ENCODE measurements at places on chromosomes 2 and 18.

DNA sequence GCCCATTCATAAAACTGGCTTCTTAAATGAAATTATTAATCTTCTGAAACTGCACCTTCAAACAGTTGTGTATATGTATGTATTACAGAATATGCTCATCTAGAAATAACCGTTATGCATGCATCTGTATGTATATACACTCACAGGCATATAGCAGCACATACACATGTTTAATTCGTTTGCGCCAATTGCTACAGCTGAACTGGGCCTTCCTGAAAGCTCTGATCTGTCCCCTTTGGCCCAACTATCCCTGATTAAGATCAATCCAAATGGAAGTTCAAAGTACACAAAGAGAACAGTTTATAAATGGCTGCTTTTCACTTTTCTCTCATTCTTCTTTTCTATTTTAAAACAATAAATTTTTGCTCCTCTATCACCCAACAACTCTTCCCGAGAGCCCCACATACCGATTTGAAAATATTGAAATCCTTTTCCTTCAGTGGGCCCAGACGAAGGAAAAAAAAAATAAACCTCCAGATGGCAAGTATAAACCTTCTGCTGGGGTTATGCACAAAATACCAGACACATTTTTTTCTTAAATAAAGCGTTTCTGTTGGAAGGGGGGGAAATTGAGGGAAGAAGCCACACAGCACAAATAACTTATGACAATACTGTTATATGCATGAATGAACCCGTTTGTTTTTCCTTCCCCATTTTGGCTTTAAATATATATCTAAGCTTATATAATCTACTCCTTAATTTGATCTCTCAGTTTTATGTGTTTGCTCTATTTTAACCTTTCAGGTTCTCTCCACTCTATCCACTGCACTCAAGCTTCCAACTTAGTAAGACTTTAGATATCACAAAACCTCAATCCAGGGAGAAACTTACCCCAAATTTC, 267.3 kb downstream of the TCF4 start:
- no peak for DNase-seq

GRCh38 chr18:55390898-55391297, 197.1 kb downstream of the TCF4 start:
- DNase-seq: no peak

DNA sequence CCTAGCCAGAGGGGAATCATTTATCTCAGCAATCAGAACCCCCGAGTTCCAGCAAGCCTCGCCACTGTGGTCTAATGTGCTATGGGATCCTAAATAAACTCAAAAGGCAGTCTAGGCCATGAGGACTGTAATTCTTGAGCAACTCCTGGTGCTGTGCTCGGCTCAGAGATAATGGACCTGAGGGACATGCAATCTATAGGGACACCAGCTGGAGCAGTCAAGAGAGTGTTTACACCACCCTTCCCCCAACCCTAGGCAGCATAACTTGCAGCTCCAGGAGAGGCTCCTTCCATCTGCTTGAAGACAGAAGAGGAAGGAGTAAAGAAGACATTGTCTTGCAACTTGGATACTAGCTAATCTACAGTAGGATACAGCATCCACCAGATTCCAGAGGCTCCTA, 225.5 kb upstream of the KLHL14 start:
- DNase-seq: no peak

DNA sequence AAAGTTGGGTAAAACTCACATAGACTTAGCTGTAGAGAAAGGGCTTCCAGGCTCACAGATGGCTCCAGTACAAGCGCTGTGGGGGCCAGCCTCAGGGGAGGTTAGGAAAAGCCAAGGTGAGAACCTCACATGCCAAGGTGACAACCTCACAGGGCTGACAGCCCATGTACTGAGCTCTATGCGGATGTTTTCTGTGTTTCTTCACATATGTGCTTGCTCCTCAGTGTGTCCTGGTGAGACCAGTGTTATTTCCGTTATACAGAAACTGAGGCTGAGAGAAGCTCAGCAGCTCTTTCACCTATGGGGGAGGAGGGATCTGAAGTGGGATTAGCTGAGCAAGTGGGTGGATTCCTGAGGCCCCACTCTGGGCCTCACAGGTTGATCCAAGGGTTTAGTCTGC, 67.3 kb downstream of the INPP4A start:
- DNase-seq: no peak

- no peak for DNase-seq
Observed at GRCh38 chr2:30336084-30336483, 104.8 kb downstream of the LBH start.

- no peak for DNase-seq
Observed at GRCh38 chr18:75544051-75544481, 116.6 kb upstream of the SMIM21 start.

GRCh38 chr2:176421297-176422050, 152.2 kb downstream of the MTX2 start:
- DNase-seq: no peak

GRCh38 chr2:45241061-45241561, 231.9 kb upstream of the SIX2 start:
- peak; percentile 18 for DNase-seq

- no peak for DNase-seq
Observed at GRCh38 chr2:220695397-220696279, 876.5 kb downstream of the EPHA4 start.

GRCh38 chr18:62509779-62510178, 13.0 kb upstream of the ZCCHC2 start:
- no peak for DNase-seq

DNA sequence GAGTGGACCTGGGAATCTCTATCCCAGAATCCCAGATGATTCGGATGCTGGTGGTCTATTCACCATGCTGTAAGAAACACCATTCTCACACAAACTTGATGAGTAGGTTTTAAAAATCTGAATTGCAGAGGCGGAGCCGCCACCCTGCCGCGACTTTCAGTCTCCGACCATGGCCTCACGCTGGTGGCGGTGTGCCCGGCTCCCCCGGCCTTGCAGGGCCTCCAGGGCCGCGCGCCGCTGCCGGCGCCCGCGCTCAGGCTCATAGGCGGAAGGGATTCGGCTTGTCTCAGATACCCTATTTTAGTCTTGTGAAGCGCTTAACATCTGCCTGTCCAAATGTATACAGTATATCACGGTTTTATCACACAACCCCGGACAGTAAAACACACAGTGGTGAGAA, 2.6 kb upstream of the PPM1B start:
- DNase-seq: no peak

DNA sequence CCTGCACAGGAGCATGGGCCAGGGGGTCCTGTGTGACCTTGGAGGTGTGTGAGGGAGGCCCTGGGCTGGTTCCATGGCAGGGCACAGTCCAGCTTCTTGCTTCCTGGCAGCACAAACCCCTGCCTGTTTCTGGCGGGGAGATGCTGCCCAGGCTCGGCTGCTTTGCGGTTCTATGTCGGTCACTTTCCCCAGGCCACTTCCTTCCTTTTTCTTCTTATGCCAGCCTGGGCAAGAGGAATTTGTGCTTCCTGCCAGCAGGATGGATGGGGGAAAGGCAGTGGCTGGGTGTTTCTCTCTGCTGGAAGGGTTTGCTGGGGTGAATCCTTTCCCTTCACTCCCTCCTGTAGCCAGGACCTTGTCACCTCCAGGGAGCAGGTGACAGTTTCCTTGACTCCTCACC, 24.3 kb downstream of the ASAP2 start:
- DNase-seq: no peak

DNA sequence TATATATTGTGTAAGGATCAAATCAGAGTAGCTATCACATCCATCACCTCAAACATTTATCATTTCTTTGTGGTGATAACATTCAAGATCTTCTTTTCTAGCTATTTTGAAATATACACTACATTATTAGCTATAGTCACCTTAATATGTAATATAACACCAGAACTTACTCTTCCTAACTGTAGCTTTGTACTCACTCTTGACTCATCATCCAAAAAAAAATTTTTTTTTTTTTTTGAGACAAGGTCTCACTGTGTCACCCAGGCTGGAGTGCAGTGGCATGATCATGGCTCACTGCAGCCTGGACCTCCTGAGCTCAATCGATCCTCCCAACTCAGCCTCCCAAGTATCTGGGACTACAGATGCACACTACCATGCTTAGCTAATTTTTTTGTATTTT, 153.3 kb downstream of the EML6 start:
- DNase-seq: no peak

DNA sequence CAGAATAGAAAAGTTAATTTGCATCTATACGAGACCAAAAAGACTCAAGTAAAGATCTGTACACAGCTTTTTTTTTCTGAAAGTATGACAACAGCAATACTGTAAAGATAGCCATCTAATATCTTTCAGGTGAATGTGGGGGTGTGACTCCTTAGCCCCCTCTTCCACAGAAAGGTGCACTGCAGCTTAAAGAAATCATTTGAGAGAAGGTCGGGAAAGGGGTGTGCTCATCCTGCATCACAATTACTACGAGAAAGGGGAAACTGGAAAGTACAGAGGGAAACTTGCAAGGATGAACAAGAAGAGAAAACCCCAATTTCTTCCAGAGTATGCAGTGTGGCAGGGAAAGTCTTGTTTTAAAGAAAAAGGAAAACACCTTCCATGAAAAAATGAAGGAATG, 255.6 kb downstream of the CCDC178 start:
- DNase-seq: no peak

- DNase-seq: peak; percentile 99
Observed at GRCh38 chr2:237669628-237670392, 42.4 kb downstream of the LRRFIP1 start.

DNA sequence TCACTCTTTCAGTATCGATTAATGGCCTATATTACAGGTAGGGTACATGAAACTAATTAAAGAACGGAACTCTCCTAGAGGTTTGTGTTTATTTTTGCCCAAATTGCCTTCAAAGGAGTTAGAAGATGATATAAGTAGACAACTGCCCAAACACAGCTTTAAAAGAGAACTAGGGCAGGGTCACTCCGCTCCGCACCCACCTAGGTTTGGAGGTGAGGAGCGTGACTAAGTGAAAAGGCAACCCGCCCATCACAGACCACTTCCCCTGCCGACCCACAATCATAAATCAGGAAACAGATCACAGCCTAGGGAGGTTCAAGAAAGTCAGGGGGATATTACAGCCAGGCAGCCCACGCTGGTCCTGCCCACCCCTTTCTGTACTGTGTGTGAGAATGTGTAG, 166.7 kb downstream of the C1D start:
- no peak for DNase-seq

DNA sequence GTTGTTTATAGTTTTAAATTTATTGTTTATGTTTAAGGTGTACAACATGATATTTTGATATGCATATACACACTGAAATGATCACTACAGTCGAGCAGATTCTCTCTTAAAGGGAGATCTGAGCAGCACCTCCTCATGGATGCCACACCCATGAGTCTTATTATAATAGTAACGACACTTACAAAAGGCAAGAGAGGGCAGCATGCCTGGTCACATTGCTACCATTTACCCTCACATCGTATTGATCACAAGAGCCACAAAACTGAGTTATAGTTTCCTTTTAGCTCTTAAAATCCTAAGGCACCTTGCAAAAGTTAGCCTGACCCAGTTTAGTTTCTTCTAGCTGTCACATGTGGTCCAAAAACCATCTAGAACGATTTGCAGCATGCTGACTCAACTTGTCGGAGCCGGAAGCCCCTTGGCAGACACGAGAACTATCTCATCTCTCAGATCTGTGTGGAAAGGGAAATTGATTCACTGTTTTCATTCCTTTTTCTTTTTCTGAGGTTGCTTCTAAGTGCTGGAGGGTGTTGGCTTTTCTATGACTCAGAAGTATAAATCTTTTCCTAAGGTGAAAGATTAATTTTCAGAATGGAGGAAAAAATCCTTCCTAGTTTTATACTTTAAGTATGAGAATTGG, 85.3 kb downstream of the CDC42EP3 start:
- DNase-seq: peak; percentile 89

DNA sequence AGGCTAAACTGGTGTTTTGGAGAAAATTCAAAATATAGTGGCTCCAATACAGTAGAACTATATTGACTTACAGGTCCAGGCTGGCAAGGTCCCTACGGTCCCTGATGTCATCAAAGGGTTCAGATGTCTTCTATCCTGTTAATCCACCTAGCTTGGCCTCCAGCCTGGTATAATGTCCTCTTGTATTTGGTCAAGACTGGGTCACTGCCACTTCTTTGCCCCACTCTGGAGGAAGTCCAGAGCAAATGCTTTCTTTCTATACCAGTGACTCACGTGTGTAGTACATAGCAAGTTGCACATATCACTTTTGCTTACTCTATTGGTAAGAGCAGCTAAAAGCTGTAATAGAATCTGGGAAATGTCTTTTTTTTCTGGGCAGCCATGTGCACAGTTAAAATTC, 80.8 kb downstream of the LCLAT1 start:
- no peak for DNase-seq

GRCh38 chr2:13006426-13006825, 289.7 kb downstream of the TRIB2 start:
- no peak for DNase-seq

- no peak for DNase-seq
Observed at GRCh38 chr2:235722869-235723268, 229.0 kb downstream of the AGAP1 start.

GRCh38 chr2:38982498-38982897, 92.8 kb downstream of the ARHGEF33 start:
- DNase-seq: no peak

GRCh38 chr18:12076424-12077140, 17.1 kb upstream of the ANKRD62 start:
- DNase-seq: no peak

DNA sequence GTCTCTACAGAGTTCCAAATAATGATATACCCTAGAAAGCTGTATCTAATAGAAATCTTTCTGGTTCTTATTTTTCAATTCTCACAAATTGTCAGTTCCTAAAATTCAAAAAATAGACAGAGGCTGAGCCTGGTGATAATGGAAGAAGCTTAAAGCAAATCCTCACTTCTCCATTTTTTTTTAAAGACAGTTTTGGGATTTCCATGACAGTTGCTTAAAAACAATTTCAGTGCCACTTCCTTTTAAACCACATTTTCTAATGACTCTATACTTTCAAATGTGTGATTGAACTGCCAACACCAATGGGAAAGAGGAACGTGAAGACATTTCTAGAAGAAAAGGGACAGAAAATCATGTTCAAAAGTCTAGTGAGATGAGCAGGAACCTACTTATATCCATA, 4.0 kb downstream of the GKN2 start:
- no peak for DNase-seq

Measured in skeletal muscle cell (primary cell).